ENCODE measurements at places on chromosomes 1 and 21.

- peak; percentile 58 for DNase-seq
Observed at GRCh38 chr1:220527908-220528678, at the start of gene MARK1. TSS of gene MARK1 (plus strand) at chr1:220528136. CDS start at chr1:220528823, 687 bp downstream.

DNA sequence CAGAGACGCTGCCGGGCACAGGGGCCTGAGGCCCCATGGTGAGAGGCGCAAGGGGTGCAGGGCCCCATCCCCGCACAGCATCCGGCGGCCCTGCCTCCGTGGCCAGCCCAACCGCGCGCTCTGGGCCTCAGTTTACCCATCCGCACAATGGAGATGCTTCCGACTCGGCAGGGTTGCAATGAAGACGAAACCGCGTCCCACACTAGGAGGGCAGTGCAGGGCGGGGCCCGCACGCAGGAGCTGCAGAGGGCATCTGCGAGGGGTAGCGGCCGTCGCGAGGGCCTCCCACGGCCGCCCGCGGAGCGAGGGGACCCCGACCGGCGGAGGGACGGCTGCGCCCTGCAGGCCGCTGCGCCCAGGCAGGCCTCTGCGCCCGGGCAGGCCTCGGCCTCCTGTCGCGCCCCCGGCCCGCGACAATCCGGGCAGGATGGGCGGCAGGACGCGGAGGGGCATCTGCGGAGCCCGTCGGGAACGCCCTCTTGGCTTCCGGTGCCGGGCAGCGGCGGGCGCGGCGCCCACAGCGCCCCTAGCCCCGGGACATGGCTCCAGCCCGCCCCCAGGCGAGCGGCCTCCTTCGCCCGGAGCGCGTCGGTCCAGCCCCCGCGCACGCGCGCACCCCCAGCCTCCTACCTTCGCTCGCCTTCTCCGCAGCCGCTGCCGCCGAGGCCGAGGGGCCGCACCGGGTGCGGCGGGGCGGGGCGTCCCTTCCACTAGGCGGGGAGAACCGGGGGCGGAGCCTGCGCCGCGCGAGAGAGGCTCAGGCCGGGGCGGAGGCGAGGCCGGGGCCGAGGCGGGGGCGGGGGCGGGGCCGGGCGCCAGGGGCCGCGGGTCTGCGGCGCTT lies 15.3 kb downstream of the RNU1-1 start:
- DNase-seq: peak; percentile 64

GRCh38 chr1:196366817-196367495 lies 241.3 kb downstream of the KCNT2 start:
- no peak for DNase-seq

GRCh38 chr1:200776949-200777348 lies 38.3 kb downstream of the CAMSAP2 start:
- no peak for DNase-seq

- no peak for DNase-seq
Observed at GRCh38 chr1:66226985-66227384, 307.0 kb upstream of the SGIP1 start.

Measured in DMS 273 treated with DMSO at 0.1 percent for 48 hours (cell line).